ENCODE measurements at places on chromosomes 3 and 15.

- no peak for DNase-seq
Observed at GRCh38 chr3:171218069-171218468, 191.5 kb upstream of the SLC2A2 start.

DNA sequence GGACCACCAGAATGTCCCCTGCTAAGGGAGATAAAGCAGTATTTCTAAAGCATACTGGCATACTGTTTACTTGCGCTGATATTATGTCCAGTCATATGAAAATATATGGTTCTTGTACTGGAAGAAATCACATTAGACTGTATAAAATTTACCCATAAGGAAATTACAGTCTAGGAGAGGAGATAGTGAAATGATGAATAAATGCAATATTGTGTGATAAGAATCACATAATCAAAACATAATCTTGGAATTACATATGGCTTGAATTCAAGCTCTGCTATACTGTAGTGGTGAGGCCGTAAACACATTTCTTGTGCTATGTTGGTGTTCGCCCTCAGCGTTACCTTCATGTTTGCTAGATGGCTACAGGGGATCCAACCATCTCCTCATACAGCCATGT, 20.7 kb upstream of the TGFBR2 start:
- DNase-seq: no peak

DNA sequence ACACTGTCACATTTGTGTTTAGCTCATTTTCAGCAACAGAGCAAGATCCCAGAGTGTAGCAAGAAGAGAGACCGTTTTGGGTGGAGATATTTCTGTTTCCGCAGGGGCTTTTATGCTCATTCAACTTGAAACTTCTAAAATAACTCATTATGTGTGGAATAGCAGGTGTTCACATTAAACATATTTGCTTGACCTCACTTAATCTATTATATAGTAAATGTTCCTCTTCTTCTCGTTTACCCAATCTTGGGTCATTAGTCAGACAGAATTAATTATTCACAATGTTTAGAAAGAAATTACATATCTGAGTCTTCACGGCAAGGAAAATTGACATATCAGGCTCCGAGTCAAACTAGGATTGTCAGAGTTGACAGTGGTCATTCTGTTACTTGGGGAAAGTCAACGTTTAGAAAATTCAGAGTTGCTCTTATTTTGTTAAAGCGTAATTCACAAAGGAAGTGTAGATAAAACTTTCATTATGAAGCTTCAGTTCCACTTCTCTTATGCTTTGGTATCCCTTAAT, 222.9 kb downstream of the TPRG1 start:
- no peak for DNase-seq

DNA sequence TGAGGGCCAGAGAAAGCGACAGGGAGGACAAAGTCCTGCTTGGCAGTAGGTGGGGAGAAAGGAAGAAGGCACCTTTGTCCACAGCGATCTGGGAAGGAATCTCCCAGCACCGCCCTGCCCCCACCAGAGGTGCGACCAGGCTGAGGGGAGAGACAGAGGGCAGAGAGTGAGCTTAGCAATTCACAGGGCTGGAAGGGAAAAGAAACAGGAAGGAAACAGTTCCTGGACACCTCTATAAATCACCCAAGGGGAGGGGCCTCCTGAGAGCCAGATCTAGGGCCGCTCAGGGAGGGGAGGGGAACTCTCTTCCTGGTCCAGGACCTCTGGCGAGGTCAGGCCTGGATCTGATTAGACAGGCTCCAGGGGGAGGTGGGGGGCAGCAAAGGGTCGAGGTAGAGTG, 35.4 kb downstream of the RNU5B-1 start:
- no peak for DNase-seq

DNA sequence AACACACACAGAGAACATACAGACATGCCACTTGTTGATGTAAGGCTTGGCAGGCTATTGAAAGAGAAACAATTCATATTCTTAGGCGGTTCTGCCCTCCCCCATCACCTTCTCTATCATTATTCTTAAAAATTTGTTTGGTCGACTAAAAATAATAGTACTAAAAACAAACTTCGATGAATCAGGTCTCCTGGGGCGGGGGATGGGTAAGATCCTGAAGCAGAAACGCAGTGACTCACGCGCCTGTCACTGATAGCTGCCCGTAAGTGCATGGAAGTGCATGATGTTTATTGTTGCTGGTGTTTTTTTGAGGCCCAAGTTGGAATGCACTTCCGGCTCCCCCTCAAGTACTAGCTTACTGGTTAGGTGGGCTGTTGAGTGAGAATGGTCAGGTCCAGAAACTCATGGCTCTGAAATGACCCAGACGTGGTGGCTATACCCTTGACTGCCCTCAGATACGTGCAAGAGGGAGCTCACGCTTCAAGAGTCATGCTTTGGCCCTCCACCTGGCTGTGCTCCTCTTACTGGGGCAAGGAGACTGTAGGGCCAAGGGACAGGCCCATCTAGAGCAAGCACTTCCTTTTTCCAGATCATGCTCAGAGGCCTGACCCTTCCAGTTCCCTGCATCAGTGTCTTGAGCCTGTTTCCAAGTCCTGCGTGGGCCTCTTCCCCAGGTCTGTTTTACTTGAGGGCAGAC, 10.9 kb downstream of the SMAD3 start:
- DNase-seq: no peak

DNA sequence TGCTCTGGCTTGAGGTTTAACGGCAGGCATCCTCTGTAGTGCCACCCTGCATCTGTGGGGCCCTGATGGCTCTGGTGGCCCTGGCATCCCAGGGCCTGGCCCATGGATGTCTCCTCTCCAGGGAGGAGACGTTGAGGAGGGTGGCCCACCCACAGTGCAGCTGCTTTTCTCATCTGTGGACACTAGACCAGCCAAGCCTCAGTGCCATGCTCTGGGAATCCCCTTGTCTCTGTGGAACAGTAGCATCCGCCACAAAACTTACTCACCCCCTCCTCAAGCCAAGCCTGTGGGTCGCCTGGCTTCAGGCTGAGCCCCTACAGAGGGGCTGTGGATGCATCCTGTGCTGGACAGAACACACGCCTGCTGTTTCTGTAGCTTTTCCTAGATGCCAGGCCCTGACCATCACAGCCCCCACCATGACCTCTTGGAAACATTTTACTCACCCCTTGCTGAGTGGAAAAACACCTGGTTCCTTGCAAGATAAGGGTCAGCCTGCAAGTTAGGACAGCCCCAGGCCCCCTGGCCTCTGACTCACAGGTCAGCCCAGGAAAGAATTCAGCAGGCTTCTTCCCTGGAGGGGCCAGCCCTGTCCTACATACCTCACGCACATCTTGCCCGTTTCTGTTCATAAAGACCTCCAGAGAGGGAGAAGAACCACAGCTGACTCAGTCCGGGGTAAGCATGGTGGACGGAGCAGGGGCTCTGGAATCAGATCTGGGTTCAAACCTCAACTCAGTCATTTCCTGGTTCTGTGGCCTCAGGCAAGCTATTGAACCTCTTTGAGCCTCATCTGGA, 19.0 kb downstream of the PAK6 start:
- DNase-seq: no peak

GRCh38 chr15:39282663-39283208, 298.1 kb upstream of the THBS1 start:
- no peak for DNase-seq

DNA sequence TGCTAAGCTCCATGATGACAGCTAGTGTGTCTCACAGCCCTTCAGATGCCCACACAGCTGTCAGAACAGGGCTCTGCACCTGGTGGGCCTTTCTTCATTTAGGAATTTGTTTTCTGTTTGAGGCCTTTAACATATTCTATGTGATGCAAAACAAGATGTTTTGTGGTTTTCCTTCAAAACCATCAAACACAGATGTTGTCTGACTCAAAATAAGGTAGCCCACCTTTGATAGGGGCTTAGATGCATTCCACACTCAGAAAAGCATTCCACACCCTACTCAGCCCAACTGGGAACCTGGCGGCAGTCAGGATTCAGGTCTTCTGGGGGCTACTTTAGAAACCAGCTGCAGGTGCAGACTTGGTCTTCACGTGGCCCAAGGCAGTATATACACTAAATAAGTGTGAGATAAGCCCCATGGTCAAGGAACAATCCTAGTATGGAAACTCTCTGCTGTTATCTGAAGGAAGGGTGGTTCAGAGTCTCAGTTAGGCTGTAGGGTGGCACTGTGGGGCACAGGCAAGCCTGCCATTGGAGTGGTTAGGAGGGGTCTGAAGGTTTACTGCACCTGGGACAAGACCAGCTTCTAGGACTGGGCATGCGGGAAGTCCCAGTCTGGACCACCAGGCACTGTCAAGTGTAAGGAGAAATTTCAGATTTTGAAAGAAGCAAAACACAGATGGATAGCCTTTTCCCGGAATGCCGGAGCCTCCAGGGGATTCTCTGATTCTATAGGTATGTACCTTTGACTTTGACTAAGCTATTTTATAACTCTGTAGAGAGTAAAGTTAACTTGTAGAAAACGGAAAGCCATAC, 20.1 kb downstream of the LRRC2 start:
- DNase-seq: no peak

DNA sequence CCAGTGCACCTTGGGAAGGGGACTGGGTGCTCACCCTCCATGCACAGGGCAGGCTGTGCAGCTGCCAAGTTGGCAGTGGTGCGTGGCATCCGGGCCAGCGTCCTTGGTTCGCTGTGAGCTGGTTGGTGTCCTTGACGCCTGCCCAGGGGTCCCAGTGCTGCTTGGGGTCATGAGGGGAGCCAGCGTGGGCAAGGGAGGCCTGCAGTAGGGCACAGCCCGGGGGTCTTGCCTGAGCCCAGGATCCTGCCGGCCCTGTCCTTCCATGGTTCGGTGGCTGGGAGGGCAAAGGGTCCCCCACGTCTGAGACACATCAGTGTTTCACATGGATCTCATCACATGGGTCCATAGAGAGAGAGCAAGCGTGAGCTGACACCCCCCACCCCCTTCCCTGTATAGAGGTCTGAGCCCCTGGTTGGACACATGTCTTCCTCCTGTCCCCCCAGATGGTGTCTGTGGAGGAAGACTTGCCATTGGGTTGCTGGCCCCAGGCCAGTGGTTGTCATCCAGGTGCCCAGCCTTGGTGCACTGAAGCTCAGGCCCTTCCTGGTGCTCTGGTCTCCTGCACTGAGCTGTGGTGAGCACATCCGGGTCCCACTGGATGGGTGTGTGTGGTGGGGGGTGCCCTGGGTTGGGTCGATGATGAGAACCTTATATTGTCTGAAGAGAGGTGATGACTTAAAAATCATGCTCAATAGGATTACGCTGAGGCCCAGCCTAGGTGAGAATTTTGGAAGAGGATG, 232.3 kb downstream of the SNRPN start:
- no peak for DNase-seq

DNA sequence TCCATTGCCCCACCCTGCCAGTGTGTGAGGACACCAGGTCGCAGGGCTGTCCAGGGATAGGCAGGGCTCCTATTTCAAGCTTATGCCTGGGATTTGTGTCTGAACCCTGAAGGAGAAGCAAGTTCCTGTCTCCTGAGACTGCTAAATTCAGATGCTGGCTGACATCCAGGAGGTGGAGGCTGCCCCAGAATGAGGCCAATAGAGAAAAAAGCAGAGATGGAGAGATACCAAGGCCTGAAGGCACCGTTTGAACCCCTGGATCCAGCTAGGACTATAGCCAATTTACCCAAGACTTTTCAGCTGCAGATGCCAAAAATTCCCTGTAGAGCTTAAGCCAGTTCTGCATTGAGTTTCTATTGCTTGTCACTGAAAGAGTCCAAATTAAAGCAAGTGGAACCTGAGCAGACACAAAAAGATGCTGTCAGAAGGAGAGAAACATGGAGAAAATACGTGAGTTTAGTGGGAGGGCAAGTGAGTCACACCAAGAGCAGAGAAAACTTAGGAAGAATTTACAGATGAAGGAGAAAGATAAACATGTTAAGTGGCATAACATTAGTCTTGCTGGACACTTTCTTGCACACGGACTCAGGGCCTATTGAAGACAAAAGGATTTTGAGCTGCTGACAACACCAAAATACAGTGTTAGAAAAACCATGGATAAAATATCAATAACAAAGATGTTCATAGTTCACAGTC, 148.6 kb downstream of the CNTN3 start:
- no peak for DNase-seq

GRCh38 chr3:56753206-56753820, 48.4 kb downstream of the ARHGEF3 start:
- peak; percentile 37 for DNase-seq

DNA sequence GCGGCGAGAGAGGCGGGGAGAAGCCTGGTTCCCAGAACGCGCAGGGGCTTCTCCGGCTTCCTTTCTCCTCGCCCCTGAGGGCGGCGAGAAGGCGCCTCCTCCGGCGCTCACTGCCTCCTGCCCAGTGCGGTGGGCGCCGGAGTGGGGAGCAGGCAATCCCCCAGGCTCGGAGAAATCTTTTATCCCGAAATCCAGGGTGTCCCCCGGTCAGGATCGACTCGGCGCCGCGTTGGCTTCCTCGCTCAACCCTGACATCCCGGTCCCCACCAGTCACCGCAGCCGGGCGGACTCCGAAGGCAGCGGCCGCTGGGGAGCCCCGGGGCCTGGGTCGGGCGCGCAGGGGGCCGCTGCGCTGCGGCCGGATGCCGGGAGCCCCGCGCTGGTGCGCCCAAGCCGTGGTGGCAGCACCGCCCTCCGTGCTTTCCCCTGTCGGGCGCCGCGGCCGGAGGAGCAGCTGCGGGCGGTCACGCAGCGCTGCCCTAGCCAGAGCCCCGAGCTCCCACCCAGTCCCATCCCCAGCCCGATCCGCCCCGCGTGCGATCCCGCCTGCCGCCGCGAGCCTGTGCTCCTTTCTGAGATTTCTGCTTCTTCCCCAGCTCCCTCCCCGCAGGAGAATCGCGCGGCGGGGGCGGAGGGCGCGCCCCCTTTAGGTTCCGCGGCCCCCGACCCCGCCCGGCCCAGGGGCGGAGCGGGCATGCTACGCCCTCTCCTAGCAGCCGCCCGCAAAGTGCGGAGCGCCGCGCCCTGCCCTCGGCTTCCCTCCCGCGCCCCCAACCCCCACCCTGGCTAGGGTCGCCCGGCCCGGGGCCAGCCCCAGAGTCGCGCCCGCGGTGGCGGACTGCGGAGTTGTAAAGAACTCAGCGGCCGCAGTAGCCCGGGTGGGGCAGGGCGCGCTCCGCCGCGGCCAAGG, 683 bp upstream of the CACNA2D3 start:
- no peak for DNase-seq

- DNase-seq: no peak
Observed at GRCh38 chr3:172391592-172392302, 56.5 kb downstream of the GHSR start.

GRCh38 chr15:78750566-78750965, 60.7 kb downstream of the ADAMTS7 start:
- DNase-seq: no peak

- no peak for DNase-seq
Observed at GRCh38 chr15:66950114-66950513, 115.3 kb upstream of the SMAD3 start.

GRCh38 chr15:70892002-70892911, at the start of the genes LRRC49 and THAP10:
Gene LRRC49 (plus strand): TSS chr15:70892826. CDS start chr15:70892895, 69 bp downstream.
Gene THAP10 (minus strand): TSS chr15:70892433. CDS start chr15:70892272, 161 bp downstream.
- DNase-seq: peak; percentile 55

- no peak for DNase-seq
Observed at GRCh38 chr15:75178938-75179745, 22.5 kb upstream of the C15orf39 start.

Data from stimulated activated naive CD8-positive, alpha-beta T cell treated with anti-CD3 and anti-CD28 coated beads, Interleukin-15, Interleukin-2, amounts not matched to agents 100 U/mL and 50 U/mL, for 24 hours (primary cell).